ENCODE measurements at places on chromosomes 11 and 22. TPM values are rescaled to one million over a fixed set of nuclear protein-coding genes. Genes with fewer than 3 reads are reported as not detected.
A peak's percentile ranks its signal among the peaks of the same experiment; 100 is the strongest.

DNA sequence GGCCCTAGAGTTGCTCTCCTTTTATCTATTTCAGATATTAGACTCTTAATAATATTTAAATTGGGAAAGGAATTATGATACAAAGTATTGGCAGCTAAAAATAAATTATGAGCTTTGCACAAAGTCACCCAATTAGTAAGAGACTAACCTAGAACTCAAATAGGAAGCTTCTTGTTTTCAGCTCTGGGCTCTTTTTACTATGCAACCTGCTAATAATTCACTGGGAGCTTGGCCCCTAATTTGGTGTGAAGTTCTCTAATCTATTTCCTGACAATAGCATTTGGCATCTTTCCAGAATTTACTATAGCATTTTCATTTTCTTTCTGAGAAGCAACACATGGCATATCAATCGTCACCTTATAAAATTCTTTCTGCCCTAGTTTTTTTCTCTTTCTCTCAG lies 727.7 kb upstream of the ANO5 start:
- H3K36me3 ChIP-seq: no peaks in the 10 kb centered on the region
- no peak overlapping the region for H3K4me3 ChIP-seq
- no peaks in the 10 kb centered on the region for H3K27me3 ChIP-seq
- no peak for DNase-seq

DNA sequence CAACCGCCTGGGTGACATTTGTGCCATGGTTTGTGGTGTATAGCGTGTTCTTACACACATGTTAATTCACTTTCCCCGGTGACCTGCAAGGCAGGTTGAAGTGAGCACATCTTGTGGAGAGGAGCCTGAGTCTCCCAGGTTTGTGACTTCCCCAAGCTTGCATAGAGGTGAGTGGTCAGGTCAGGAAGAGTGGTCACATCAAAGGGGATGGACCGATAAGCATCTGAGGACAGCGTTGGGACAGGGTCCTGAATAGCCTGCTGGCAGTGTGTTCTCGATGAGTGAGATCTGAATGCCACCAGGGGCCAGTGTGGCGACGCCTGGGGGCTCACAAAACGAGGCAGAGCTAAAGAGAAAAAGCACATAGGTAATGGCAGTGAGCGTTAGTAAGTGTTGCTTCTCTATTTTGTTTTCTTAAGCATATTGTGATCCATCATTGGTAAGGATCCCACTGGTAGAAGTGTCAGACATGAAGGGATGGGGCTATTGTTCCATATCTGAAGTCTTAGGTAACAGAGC lies 154.6 kb downstream of the GRIK4 start:
- no peak overlapping the region for H3K27ac ChIP-seq
- H3K4me1 ChIP-seq: no peaks in the 10 kb centered on the region

DNA sequence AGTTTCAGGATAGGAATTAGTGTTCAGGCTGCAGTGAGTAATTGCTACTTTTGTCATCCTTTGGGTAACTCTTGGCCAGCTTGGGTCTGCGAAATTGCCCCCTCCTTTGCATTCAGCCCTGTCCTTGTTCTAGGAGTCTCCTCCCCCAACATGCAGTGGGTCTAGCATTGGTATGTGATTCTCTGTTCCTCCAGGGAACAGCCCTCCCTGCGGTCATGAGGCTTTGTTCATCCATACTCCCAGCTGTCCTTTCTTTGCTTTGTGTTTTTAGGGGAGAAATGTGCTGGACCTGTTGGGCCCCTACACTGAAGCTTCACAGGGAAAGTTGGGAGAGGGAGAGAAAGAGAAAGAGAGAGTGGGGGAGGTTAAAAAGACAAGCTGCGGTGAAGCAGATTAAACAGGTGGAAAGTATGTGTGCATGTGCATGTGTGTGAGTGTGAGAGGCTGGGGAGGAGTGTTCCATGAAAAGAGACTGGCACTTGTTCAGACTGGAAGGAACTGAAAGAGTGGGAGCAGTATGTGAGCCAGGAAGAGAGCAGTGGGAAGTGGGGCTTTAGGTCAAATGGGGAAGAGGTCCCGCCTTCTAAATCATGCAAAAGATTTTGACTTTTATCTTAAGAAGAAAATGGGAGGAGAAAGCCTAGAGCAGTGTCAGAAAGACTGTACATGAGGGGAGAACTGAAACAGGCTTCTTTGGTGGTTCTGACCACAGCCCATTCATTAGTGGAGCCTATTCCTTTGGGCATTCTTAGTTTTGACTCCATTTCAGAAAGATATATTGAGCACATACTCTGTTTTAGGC lies 17.9 kb upstream of the SESN3 start:
- H3K27ac ChIP-seq: no peak overlapping the region
- H3K36me3 ChIP-seq: no peaks in the 10 kb centered on the region
- no peak for DNase-seq
- H3K27me3 ChIP-seq: no peaks in the 10 kb centered on the region
- no peak overlapping the region for H3K4me3 ChIP-seq

GRCh38 chr11:64186492-64187165 lies 658 bp downstream of the STIP1 start:
- peaks cover 7% of the 10 kb centered on the region for H3K36me3 ChIP-seq
- H3K27ac ChIP-seq: peak overlapping the region; percentile 79
- no peak overlapping the region for H3K4me3 ChIP-seq
- DNase-seq: no peak

GRCh38 chr22:42808521-42808920 lies 48.6 kb downstream of the ARFGAP3 start:
- H3K4me1 ChIP-seq: peaks cover 56% of the 10 kb centered on the region
- H3K4me3 ChIP-seq: no peak overlapping the region
- peak overlapping the region; percentile 11 for H3K27ac ChIP-seq
- no peak for DNase-seq

DNA sequence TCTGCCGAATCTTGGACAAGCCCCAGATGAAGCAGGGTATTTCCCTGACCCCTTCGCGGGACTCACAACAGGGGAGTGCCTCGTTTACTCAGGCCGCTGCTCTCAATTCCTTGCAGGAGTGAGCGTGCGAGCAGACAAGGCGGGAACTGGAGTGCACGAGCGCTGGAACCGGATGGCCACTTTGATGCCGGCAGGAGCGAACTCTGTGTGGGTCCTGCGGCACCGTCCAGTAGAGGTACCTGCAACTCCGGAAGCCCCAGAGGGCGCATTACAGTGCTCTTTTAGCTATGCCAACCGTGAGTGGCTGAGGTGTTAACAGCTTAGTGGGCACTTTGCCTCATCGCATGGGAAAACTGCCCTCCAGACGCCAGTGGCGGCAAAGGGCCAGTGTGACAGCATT lies 182.3 kb upstream of the ANO3 start:
- no peaks in the 10 kb centered on the region for H3K36me3 ChIP-seq
- H3K27me3 ChIP-seq: no peaks in the 10 kb centered on the region
- no peak overlapping the region for H3K4me3 ChIP-seq
- no peak for DNase-seq
- H3K4me1 ChIP-seq: no peaks in the 10 kb centered on the region

- no peak overlapping the region for H3K4me3 ChIP-seq
- DNase-seq: no peak
- H3K36me3 ChIP-seq: no peaks in the 10 kb centered on the region
- no peak overlapping the region for H3K27ac ChIP-seq
Measured at GRCh38 chr11:92569726-92570125, 345.1 kb downstream of the FAT3 start.

- no peaks in the 10 kb centered on the region for H3K4me1 ChIP-seq
- peaks cover 6% of the 10 kb centered on the region for H3K27me3 ChIP-seq
- no peak overlapping the region for H3K4me3 ChIP-seq
- no peak overlapping the region for H3K27ac ChIP-seq
Measured at GRCh38 chr22:33025675-33026074, 32.5 kb downstream of the SYN3 start.

GRCh38 chr11:118306556-118306955 lies 2.0 kb downstream of the CD3E start:
- H3K27ac ChIP-seq: no peak overlapping the region
- no peaks in the 10 kb centered on the region for H3K36me3 ChIP-seq
- no peak for DNase-seq

- peaks cover 51% of the 10 kb centered on the region for H3K36me3 ChIP-seq
- no peak overlapping the region for H3K4me3 ChIP-seq
- peaks cover 19% of the 10 kb centered on the region for H3K4me1 ChIP-seq
- DNase-seq: no peak
- H3K27me3 ChIP-seq: no peaks in the 10 kb centered on the region
Measured at GRCh38 chr11:118657238-118657637, 22.2 kb downstream of the TREH start.

GRCh38 chr11:18358646-18359045 lies 35.7 kb upstream of the LDHA start:
- no peaks in the 10 kb centered on the region for H3K4me1 ChIP-seq
- peaks cover 95% of the 10 kb centered on the region for H3K36me3 ChIP-seq
- no peak overlapping the region for H3K27ac ChIP-seq
- H3K27me3 ChIP-seq: no peaks in the 10 kb centered on the region

- no peaks in the 10 kb centered on the region for H3K36me3 ChIP-seq
- H3K4me3 ChIP-seq: peak overlapping the region; percentile 44
- peaks cover 98% of the 10 kb centered on the region for H3K27me3 ChIP-seq
- peak; percentile 81 for DNase-seq
Measured at GRCh38 chr22:19766511-19767426, 6.2 kb downstream of the TBX1 start.

CSNK2A3 gene
- 2.6 TPM for total RNA-seq

CD3D gene
- 7.4 TPM for total RNA-seq
